ENCODE measurements at places on chromosomes 1 and 21.

DNA sequence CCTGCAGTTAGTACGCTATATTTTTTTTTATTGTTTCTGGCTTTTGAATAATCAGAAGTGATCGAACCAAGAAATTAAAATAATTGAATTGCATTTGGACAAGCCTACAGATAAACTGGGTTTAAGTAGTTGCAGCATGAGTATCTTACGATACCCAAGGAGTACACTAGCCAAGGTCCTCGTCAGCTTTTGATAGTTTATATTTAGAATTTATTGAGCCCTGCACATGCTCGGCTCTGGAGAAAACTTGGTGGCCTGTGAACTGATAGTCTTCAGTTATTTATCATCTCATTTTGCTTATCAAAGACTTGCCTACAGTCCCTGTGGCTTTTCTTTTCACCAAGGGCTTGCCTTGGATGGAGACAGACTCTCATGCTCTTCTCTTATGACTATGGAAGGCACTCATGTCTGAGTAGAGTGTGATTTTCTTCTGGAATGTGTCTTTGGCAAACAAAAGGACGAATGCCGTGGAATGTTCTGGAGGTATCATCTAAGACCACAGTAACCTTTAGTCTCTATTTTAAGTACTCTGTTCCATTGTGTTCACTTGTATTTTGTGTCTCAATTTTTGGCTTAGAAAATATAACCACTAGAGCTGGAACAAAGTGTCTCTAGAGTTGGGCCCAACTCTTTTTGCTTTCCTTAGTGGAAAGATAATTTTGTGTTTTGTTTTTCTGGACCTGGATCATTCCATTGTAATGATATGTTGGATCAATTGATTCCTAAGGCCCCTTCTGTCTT, 35.9 kb downstream of the BCL9 start:
- no peak for DNase-seq

DNA sequence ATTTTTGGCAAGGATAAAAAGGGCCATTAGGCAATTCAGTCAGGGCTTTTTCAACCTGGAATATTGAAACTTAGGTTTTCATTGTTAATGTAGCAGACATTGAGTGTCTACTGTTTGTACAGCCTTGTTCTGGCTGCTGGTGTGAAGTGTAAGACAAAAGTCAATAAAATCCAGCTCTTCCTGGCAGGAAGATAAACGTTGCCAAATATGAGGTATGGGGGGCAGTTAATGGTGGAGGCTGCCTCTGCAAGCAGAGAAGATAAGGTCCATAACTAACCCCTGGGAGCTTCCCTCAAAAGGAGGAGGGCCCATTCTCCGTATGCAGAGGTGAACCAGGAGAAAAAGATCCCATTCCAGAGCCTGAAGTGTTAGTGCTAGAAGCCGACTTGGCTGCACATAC, 19.5 kb upstream of the SHE start:
- DNase-seq = no peak

- DNase-seq = no peak
These were observed 182.2 kb downstream of the DHRS3 start for GRCh38 chr1:12435639-12436344.

DNA sequence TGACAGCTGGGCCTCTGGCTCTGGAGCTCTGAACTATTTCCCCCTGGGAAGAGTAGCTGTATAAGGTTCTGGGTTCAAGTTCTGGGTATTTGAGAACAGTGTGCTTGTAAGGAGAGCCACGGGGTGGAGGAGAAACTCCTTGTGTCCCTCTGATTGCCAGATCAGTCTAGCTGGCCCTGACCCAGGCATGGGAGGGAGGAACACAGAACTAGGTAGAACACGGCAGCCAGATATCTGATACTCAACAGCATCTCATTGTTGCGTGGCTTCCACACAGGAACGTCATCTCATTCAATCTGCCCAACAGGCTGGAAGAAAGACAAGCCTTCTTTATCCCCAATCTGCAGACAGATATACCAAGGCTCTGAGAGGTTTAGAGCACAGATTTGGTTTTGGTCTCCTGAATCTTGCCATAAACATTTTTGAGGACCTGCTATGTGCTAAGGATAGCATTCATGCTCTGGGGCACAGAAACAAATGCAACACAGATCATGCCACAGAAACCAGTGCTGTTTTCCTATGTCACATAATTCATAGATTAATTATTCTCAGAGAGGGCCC, 83.8 kb downstream of the PLXNA2 start:
- no peak for DNase-seq

DNA sequence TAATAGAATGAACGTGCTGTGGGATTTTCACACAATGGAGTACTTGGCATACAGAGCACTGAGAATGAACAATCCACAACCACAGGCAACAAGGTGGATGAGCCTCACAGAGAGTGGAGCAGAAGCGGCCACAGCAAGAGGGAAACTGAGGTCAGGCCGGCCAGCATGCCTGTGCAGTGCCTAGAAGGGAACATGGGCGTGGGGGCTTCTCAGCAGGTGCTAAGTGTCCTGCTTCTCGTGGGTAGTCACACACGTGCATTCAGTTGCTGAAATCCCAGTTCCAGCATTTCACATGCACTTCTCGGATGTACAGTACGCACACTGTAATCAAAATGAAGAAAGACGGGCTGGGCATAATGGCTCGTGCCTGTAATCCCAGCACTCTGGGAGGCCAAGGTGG, 33.1 kb downstream of the WDR4 start:
- no peak for DNase-seq

DNA sequence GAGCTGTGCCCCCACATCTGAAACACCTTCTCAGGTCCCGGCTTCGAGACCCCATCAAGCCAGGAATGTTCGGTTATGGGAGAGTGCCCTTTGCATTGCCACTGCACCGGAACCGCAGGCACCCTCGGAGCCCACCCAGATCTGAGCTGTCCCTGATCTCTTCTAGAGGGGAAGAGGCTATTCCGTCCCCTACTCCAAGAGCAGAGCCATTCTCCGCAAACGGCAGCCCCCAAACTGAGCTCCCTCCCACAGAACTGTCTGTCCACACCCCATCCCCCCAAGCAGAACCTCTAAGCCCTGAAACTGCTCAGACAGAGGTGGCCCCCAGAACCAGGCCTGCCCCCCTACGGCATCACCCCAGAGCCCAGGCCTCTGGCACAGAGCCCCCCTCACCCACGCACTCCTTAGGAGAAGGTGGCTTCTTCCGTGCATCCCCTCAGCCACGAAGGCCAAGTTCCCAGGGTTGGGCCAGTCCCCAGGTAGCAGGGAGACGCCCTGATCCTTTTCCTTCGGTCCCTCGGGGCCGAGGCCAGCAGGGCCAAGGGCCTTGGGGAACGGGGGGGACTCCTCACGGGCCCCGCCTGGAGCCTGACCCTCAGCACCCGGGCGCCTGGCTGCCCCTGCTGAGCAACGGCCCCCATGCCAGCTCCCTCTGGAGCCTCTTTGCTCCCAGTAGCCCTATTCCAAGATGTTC, 4.3 kb downstream of the ADAMTSL4 start:
- DNase-seq = no peak

All from effector CD4-positive, alpha-beta T cell (primary cell).